ENCODE measurements at places on chromosomes 16 and 17.

DNA sequence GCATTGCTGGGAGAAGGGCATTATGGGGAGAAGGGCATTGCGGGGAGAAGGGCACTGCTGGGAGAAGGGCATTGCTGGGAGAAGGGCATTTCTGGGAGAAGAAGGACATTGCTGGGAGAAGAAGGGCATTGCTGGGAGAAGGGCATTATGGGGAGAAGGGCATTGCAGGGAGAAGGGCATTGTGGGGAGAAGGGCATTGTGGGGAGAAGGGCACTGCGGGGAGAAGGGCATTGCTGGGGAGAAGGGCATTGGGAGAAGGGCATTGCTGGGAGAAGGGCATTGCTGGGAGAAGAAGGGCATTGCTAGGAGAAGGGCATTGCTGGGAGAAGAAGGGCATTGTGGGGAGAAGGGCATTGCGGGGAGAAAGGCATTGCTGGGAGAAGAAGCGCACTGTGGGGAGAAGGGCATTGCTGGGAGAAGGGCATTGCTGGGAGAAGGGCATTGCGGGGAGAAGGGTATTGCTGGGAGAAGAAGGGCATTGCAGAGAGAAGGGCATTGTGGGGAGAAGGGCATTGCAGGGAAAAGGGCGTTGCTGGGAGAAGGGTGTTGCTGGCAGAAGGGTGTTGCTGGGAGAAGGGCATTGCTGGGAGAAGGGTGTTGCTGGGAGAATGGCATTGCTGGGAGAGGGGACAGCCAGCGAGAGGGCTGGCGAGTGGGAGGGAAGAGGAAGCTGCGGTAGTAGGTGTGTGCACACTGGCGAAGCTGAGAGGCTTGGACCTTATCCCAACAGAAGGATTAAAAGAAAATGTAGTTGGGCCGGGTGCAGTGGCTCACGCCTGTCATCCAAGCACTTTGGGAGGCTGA, 4.6 kb upstream of the PYDC1 start:
- DNase-seq, result no peak

DNA sequence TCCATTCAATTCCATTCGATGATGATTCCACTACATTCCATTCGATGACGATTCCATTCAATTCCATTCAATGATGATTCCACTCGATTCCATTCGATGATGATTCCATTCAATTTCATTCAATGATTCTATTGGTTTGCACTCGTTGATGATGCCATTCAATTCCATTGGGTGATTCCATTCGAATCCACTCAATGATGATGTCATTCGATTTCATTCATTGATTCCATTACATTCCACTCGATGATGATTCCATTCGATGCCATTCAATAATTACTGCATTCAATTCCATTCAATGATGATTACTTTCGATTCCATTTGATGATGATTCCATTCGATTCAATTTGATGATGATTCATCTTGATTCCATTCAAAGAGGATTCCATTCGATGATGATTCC, 1299.4 kb downstream of the TP53TG3F start:
- DNase-seq, result no peak

GRCh38 chr17:60303406-60304099, 88.4 kb downstream of the USP32 start:
- DNase-seq, result no peak

- DNase-seq, result no peak
These were observed 92.1 kb upstream of the HLF start for GRCh38 chr17:55172612-55173011.

DNA sequence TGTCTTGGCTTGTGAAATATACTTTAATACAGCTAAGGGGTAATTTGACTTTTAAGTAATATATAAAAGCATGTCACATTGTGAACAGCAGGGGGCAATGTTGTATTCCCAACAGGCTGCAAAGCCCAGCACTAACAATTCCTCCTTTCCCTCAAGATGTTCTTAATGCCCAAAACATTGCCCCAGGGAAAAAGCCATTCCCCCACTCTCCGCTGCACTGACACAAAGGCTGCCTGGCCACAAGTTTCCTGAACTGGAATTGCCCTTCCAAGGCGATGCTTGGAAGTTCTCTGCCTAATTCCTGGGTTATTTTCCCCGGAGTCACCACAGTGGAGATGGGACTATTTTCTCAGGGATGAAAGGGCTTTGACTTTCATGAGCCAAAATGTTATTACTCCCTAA, 27.2 kb downstream of the CLEC16A start:
- peak; percentile 56 for DNase-seq

- DNase-seq, result peak; percentile 26
These were observed 123.8 kb downstream of the GOSR1 start for GRCh38 chr17:30600830-30601494.

DNA sequence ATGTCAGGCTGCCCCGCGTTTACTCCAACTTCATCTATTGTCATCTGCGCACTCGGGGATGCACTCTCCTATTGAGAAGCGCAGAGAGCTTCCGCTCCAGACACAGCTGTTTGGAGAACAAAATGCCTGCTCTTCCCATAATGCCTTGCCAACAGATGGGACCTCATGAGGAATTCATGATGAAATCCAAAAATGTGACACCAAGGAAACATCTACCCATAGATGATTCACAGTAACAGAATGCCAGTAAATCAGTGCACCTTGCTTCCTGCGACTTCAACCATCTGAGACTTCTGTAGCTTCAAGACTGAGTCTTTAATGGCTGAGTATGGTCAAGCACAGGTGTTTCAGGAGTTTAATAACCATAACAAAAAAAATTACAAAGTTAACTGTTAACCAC, 1144.9 kb upstream of the GOT2 start:
- DNase-seq, result no peak

GRCh38 chr16:85735225-85735635, 15.7 kb downstream of the C16orf74 start:
- DNase-seq, result peak; percentile 61

All from CD4-positive, alpha-beta T cell treated with Interleukin-17A for 4 hours (primary cell).